ENCODE measurements at places on chromosomes 2 and 18.

DNA sequence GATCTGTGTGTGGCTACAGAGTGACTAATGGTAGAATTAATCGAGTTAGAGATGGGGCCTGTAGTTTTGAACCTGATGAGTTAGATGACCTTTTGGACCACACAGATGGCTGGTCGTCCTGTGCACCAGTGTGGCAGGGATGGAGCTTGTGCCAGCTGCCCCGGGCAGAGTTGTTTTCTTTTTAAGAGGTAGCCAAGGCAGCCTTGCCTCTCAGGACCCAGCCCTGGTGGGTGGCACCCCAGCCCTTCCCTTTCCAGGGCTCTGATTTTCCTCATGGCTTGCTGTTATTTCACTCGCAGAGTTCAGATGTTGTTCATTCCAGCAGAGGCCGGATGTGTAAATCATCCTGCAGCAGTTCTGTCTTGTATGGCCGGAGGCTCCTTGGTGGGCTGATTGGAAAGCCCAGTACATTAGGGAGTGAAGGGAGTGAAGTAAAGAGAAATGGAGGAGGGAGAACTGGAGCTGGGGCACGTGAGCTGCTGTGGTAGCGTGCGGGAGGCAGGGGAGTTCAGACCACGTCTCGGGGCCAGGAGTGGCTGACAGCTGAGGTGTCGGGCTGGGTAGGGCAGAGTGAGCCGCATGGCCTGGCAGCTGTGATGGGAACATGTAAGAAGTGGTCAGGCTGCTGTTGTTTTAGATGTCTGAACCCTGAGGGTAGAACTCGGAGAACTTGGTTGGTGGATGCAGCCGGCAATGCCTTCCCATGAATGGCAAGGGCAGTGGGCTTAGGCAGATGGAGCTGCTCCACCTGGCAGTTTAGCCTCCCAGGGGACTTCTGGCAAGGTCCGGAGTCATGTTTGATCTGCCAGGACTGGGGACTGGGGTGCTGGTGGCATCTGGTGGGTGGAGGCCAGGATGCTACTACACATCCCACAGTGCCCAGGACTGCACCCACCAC lies 28.8 kb downstream of the ASAP2 start:
- no peak for DNase-seq

DNA sequence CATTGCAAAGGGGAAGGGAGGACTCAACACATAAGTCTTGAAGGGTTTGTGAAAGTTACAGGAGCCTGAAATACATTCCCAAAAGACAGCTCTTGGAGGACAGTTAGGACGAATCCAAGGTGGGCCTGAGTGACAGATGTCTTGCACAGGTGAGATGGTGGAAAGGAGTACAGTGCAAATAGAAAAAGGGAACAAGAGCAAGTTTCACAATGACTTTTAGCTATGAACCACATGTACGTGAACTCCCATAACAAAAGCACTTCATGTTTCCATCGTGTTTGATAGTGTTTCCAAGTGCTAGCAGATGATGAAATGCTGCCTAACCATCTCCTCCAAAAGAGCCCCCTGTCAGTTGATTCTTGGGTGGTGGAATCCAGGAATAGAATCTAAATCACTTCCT lies 1.8 kb downstream of the IL18RAP start:
- DNase-seq: no peak

- no peak for DNase-seq
Measured at GRCh38 chr18:59278793-59279192, 5.5 kb upstream of the RAX start.

GRCh38 chr2:171509945-171510731 lies 12.1 kb upstream of the CYBRD1 start:
- DNase-seq: no peak

DNA sequence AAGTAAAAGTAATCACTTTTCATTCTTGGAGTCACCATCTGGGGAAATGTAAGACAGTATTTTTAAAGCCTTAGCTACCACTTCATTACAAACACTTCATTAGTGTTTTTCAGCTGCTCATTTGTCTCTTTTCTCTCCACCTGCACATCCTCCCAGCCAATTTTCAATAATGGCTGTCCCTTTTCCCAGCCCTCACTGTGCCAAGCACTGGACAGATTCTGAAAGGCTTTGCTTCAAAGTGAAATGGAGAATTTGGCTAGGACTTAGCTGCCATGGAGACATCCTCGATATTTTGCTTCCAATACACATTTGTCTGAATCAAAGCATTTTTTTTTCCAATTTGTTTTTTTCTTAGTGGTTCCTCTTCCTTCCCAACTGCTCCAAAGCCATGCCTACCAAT lies 272.4 kb upstream of the NRXN1 start:
- DNase-seq: no peak

DNA sequence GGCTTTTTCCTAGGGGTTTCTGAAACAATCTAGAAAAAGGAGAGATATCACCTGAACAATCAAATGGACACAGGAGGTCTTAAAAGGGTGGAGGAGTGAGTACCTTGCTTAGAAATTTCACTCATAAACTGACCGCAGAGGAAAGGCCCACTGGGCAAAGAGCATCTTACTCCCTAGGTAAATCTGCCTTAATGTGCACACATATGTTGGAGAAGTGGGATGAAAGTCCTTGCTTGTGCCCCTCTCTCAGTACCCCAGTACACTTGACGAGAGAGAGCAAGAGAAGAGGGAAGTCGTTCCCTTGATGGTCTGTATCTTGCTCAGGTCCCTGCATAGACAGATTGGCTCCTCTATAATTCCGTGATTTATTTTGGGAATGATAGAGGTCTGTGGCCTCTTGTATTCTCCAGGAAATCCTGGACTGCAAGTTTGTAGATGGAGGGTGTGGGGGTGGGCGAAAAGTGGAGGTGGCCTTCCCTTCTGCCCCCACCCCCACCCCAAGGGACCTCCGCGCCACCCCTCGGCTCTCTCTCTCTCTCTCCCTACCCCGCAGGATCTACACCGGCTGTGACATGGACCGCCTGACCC lies 6.8 kb downstream of the TBR1 start:
- DNase-seq: no peak

GRCh38 chr2:219293736-219294231 lies 14.6 kb downstream of the DNAJB2 start:
- no peak for DNase-seq

DNA sequence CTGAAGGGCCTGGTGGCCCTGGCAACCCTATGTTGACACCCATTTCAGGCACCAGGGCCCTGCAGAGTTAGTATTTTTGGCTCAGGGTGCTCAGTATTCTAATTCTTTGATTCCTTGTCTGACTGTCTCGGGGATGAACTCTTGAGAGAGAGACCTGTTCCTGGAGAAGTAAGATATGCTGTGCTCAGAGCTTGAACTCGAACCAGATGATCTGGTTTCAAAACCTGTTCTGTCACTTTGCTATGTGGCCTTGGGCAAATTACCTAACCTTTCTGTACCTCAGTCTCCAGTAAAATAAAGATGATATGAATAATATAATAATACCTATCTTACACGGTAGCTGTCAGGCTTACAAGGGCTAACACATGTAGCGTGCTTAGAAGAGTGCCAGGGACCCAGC lies 294.2 kb downstream of the DYSF start:
- DNase-seq: no peak

GRCh38 chr2:162433491-162433890 lies 89.6 kb downstream of the GCA start:
- no peak for DNase-seq

- DNase-seq: no peak
Measured at GRCh38 chr2:180110469-180110868, 103.4 kb upstream of the CWC22 start.

- no peak for DNase-seq
Measured at GRCh38 chr2:10691521-10691920, 1.7 kb upstream of the NOL10 start.

GRCh38 chr2:19219060-19219459 lies 139.4 kb downstream of the OSR1 start:
- no peak for DNase-seq

- DNase-seq: no peak
Measured at GRCh38 chr2:22902180-22902550, 482.8 kb upstream of the KLHL29 start.

GRCh38 chr2:50514901-50515300 lies 517.0 kb downstream of the NRXN1 start:
- DNase-seq: no peak

DNA sequence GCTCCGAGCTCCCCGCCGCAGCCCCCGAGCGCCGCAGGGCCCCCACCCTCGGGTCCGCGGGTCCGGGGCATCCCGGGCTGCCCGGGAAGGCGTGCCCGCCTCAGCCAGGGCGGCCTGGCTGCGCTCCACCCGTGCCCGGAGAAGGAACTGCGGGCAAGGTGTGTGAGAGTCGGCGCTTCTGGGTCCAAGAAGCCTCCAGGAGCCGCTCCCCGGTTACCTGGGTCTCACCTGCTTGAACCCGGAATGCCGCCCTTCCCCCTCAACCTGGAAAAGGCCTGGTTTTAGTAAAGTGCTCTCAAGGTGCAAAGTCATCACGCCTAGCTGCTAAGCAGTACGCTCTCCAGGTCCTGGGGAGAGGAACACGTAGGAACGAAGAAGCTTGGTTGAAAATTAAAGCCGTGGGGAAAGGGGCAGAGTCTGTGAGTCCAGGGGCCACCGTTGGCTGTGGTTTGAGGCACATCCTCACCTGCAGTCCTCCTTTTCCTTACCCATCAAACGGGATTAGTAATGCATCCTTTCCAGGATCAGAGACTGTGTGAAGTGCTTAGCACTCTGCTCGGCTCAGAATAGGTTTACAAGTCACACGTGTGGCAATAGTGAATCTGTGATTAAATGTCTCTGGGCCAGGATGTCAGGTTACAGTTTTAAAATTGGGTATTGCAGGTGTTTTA lies 1.2 kb downstream of the ASAP2 start:
- no peak for DNase-seq

- DNase-seq: no peak
Measured at GRCh38 chr2:17713291-17713690, 40.3 kb downstream of the SMC6 start.

All from activated naive CD4-positive, alpha-beta T cell treated with Interleukin-2 at 50 U/mL for 16 hours (primary cell).